ENCODE measurements at places on chromosomes 11 and 22.

DNA sequence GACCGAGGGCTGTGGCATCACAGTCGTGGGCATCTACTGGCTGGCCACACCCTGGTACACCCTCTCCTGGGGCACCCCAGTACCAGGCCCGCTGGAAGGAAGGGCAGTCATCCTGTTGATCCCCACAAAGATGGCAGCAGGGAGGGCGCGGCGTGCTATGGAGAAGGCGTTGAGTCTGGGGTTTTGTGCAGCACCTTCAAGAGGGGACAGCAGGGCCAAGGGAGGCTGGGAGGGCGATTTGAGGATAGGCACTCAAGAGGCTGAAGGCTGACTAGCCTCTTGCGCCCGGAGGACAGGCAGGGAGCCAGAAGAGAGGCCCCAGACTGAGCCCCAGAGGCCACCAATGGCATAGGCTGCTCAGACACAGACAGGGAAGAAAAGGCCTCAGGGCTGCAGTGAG is 2.2 kb upstream of the BRSK2 start:
- no peaks in the 10 kb centered on the region for H3K36me3 ChIP-seq
- H3K27me3 ChIP-seq: peaks cover 23% of the 10 kb centered on the region
- no peak overlapping the region for H3K27ac ChIP-seq
- no peak for DNase-seq
- peaks cover 14% of the 10 kb centered on the region for H3K4me1 ChIP-seq

DNA sequence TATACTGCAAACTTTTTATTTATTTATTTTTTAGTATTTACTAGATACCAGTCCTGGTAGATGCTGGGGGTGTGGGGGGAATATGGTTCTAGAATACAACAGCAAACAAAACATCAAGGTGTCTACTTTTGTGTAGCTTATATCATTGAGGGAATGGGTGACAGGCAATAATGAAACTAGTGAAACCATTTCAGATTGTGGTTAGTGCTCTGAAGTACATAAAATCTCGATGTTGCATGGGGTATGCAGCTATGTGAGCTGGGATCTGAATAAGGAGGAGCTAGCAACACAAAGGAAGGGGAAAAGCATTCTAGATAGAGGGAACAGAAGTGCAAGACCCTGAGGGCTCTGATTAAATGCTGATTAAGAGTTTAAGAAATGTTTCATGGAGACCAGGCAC is 103.5 kb downstream of the WT1 start:
- H3K27ac ChIP-seq: no peak overlapping the region
- peaks cover 51% of the 10 kb centered on the region for H3K27me3 ChIP-seq
- no peak for DNase-seq
- H3K4me1 ChIP-seq: peaks cover 12% of the 10 kb centered on the region
- H3K36me3 ChIP-seq: no peaks in the 10 kb centered on the region
- no peak overlapping the region for H3K4me3 ChIP-seq

GRCh38 chr11:97815667-97816066 is 1205.1 kb upstream of the CNTN5 start:
- H3K36me3 ChIP-seq: no peaks in the 10 kb centered on the region
- H3K27me3 ChIP-seq: no peaks in the 10 kb centered on the region
- H3K4me1 ChIP-seq: no peaks in the 10 kb centered on the region
- no peak overlapping the region for H3K4me3 ChIP-seq
- H3K27ac ChIP-seq: no peak overlapping the region
- no peak for DNase-seq

GRCh38 chr11:8681837-8682302 is 595 bp downstream of the TRIM66 start:
- DNase-seq: no peak
- peaks cover 57% of the 10 kb centered on the region for H3K4me1 ChIP-seq
- H3K27ac ChIP-seq: peak overlapping the region; percentile 96
- peaks cover 41% of the 10 kb centered on the region for H3K36me3 ChIP-seq

DNA sequence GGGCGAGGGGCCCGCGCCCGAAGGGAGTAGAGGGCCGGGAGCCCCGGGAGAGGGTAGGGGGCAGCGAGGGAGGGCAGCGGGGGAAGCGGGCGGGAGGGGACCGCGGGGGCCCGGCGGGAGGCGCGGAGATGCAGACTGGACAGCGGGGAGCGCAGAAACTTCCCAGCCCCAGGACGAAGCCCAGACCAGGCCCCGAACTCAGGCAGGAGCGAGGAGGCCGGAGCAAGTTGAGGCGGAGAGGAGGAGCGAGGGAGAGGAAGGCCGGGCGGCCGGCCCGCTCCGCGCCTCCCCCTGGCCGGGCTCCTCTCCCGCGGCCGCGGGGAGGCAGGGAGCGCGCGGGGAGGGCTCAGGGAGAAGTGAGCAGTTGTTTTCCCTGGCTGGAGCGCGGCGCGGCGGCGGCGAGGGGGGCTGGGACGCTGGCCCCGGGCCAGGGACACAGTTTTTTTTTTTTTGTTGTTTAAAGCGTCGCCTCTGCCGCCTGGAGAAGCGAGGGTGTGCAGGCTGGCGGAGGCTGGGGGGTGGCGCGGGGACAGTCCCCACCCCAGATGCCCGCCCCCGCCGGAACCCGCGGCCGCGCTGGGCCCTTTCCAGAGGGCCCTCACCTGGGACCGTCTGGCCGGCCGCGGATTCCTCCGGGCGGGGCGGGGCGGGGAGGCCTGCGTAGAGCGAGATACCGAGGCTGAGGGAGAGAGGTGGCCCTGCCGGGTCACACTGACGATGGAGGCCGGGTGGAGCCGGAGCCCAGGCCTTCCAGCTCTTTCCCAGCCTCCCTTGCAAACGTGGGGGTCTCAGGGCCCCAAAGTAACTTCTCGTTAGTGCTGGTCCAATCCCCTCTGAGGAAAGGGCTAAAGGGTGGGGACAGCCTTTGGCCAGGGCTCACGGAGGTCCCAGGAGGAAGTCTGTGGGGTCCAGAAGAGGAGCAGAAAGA is at the start of gene LTBP3:
TSS of gene LTBP3 (minus strand) at position 358 of the 928 bp plus-strand sequence. CDS start 400 bp downstream, outside the sequence.
- H3K27ac ChIP-seq: peak within 1 kb of the TSS; percentile 94
- no peaks in the 10 kb centered on the region for H3K36me3 ChIP-seq
- H3K4me1 ChIP-seq: peaks cover 68% of the 10 kb centered on the region
- H3K27me3 ChIP-seq: no peaks in the 10 kb centered on the region
- H3K4me3 ChIP-seq: peak within 1 kb of the TSS; percentile 75

- H3K36me3 ChIP-seq: no peaks in the 10 kb centered on the region
- H3K27me3 ChIP-seq: peaks cover 6% of the 10 kb centered on the region
- no peaks in the 10 kb centered on the region for H3K4me1 ChIP-seq
- no peak overlapping the region for H3K4me3 ChIP-seq
- DNase-seq: no peak
These were observed 313.5 kb downstream of the MIAT start for GRCh38 chr22:26970809-26971394.

- H3K27ac ChIP-seq: no peak overlapping the region
- peaks cover 4% of the 10 kb centered on the region for H3K4me1 ChIP-seq
- H3K4me3 ChIP-seq: no peak overlapping the region
- H3K36me3 ChIP-seq: peaks cover 3% of the 10 kb centered on the region
These were observed 29.5 kb downstream of the C2CD3 start for GRCh38 chr11:74141241-74141695.

GRCh38 chr11:69241844-69242243 is 52.1 kb upstream of the MYEOV start:
- peaks cover 30% of the 10 kb centered on the region for H3K4me1 ChIP-seq
- no peak overlapping the region for H3K4me3 ChIP-seq
- no peak overlapping the region for H3K27ac ChIP-seq
- H3K36me3 ChIP-seq: peaks cover 3% of the 10 kb centered on the region

DNA sequence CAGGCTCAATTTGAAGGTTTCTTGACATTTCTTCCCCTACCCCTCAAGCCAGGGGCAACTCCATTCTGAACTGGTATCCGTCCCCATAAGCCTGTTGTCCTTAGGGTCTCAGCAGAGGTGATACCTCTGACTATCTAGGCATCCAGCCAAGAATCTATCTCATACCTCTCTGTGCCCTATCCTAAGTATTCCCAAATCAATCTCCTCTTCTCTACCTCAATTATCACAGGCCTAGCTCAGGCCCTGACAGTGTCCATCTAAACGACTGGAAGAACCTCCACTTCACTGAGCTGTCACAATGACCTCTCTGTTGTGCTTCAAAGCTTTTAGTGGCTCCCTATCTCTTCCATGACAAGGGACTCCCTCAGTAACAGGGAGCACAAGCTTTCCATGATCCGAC is 26.9 kb downstream of the HIRA start:
- H3K4me1 ChIP-seq: peaks cover 5% of the 10 kb centered on the region
- no peak overlapping the region for H3K27ac ChIP-seq
- DNase-seq: no peak
- H3K36me3 ChIP-seq: peaks cover 11% of the 10 kb centered on the region
- no peak overlapping the region for H3K4me3 ChIP-seq
- H3K27me3 ChIP-seq: no peaks in the 10 kb centered on the region

DNA sequence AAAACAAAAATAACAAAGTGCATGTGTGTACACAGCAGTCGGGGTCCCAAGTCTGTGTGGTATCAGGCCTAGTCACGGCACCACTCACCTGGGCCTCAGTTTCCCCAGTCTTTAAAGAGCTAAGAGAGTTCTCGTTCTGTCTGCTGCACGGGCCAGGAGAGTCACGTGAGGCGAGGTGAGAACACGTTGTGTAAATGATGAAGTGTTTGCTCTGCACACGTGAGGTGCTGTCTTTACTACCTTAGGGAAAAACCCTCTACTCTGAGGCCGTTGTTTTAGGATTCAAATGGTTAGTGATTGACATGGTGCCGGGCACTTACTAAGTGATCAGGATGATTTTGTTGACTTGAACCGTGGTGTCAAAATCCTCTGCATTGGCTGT is 86.5 kb upstream of the PPARA start:
- H3K27ac ChIP-seq: no peak overlapping the region
- no peaks in the 10 kb centered on the region for H3K27me3 ChIP-seq
- no peak overlapping the region for H3K4me3 ChIP-seq
- DNase-seq: no peak
- no peaks in the 10 kb centered on the region for H3K36me3 ChIP-seq

DNA sequence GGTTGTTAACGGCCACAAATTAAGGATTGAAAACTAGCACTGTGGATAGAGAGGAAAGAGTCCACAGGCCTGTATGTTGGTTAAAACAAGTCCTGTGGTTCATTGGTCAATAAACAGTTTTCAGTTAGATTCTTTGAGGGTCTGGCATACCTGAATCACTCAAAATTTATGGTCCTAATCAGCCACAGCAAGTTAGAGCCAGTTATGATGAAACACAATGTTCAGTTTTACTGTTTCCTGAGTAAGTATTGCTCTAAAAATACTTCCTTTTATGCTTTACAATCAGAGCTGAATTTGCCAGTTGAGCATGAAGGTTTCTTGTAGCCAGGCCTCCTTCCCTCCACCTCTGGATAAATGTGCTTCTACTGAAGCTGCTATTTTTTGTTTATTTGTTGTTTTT is 12.9 kb upstream of the CAT start:
- H3K4me3 ChIP-seq: no peak overlapping the region
- H3K36me3 ChIP-seq: no peaks in the 10 kb centered on the region
- DNase-seq: no peak
- H3K27ac ChIP-seq: no peak overlapping the region
- peaks cover 14% of the 10 kb centered on the region for H3K27me3 ChIP-seq

- no peak for DNase-seq
- H3K4me1 ChIP-seq: peaks cover 21% of the 10 kb centered on the region
- no peaks in the 10 kb centered on the region for H3K27me3 ChIP-seq
- no peak overlapping the region for H3K4me3 ChIP-seq
These were observed 26.3 kb upstream of the VPREB1 start for GRCh38 chr22:22218302-22218701.

DNA sequence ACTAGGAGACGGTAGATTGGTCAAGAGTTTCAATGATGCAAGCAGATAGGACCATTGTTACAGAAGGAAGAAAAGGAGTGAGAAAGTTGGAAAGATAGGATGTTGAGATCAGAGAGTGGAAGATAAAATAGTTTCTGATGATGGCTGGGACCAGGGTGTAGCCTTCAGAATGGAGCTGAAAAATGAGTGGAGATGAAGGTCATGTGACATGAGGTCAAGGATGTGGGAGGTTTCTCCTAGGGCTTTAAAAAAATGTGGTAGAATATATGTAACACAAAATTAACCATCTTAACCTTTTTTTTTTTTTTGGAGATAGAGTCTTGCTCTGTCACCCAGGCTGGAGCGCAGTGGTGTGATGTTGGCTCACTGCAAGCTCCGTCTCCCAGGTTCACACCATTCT is 18.3 kb upstream of the PEX26 start:
- no peaks in the 10 kb centered on the region for H3K27me3 ChIP-seq
- no peak overlapping the region for H3K27ac ChIP-seq
- no peak for DNase-seq

- no peaks in the 10 kb centered on the region for H3K36me3 ChIP-seq
- H3K4me3 ChIP-seq: no peak overlapping the region
- no peaks in the 10 kb centered on the region for H3K27me3 ChIP-seq
- no peaks in the 10 kb centered on the region for H3K4me1 ChIP-seq
- H3K27ac ChIP-seq: no peak overlapping the region
- no peak for DNase-seq
These were observed 151.3 kb downstream of the APOL5 start for GRCh38 chr22:35868938-35869337.

- DNase-seq: no peak
- H3K27ac ChIP-seq: no peak overlapping the region
- no peaks in the 10 kb centered on the region for H3K27me3 ChIP-seq
- no peaks in the 10 kb centered on the region for H3K4me1 ChIP-seq
- no peak overlapping the region for H3K4me3 ChIP-seq
These were observed 169.1 kb downstream of the CADM1 start for GRCh38 chr11:115334932-115335788.

DNA sequence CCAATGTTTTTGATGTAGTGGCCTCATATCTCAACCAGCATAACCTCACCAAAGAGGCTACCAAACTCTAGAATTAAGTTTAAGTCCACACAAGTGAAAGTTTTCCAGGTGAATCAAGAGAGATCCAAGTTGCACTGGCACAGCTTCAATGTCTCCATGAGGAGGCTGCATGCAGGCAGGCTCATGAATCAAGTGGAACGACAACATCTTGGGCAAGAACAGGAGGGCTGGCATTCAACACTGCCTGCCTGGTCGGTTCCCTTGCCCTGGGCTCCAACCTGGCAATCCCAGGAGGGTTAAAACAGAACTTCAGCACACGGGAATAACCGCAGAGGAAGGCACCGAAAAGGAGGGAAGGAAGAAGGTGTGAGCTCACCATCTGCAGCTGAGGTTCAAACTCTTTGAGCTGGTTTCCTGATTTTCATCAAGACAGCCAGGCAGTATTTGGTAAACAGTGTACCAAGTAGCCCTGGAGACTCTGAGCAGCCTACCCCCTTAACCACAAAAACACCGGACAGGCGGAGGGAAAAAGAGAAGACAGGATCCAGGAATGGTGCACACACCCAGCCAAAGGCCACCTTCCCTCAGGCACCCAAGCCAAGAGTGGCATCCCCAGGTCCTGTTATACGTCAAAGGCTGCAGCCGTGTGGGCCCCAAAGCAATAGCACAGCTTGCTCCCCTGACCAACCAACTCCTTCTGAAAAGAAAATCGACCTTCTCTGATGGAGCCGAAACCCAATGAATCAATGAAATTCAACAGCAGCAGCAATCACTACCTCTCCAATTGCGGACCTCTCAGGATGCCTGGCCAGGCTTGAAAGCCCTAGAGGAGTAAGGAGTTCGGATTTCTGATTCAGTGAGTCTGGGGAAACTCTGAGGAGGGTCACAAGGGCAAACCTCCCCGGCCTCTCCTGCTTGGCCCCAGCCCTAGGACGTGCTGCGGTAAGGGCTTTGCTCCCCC is 1.3 kb downstream of the PACSIN2 start:
- no peaks in the 10 kb centered on the region for H3K27me3 ChIP-seq
- H3K4me3 ChIP-seq: peak overlapping the region; percentile 97
- peak; percentile 19 for DNase-seq
